ENCODE measurements at places on chromosomes 7 and 10. TPM values are rescaled to one million over a fixed set of nuclear protein-coding genes. Genes with fewer than 3 reads are reported as not detected.

The C10orf105 gene
- not detected for polyA plus RNA-seq

- peak; percentile 1 for DNase-seq
These were observed 705.5 kb downstream of the AUTS2 start for GRCh38 chr7:70303780-70304179.

- DNase-seq: peak; percentile 71
These were observed 1.1 kb downstream of the HOXA2 start for GRCh38 chr7:27101171-27101956.

The LAMB1 gene
- 76.2 TPM for polyA plus RNA-seq

DNA sequence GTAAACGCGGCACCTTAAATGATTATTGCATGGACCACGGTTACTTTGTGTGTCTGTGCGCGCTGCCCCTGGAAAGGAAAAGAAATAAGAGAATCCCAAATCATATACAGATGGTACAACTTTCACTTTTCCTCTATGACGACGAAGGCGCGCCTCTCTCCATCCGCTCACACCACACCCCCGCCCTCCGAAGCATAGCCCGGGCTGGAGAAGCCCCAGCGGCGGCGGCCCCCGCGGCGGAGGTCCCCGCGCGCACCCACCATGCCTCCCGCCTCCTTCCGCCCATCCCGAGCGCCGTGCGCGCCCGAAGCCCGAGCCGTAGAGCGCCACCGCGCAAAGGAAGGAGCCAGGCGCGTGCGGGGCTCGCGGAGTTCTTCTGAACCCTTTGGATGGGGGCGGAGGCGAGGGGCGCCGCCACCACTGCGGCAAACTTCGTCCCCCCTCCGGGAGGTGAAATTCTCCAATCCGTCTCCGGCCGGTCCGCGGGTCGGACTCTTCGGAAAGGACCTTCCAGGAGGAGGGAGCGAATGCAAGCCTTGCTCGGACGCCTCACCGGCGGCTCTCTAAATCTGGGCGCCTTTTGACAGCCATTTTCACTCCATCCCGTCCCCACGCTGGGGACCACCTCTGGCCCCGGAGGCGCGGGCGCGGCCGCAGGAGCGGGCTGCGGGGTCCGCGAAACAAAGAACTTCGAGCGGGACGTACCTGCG lies 588 bp downstream of the GLI3 start:
- peak; percentile 70 for DNase-seq

DNA sequence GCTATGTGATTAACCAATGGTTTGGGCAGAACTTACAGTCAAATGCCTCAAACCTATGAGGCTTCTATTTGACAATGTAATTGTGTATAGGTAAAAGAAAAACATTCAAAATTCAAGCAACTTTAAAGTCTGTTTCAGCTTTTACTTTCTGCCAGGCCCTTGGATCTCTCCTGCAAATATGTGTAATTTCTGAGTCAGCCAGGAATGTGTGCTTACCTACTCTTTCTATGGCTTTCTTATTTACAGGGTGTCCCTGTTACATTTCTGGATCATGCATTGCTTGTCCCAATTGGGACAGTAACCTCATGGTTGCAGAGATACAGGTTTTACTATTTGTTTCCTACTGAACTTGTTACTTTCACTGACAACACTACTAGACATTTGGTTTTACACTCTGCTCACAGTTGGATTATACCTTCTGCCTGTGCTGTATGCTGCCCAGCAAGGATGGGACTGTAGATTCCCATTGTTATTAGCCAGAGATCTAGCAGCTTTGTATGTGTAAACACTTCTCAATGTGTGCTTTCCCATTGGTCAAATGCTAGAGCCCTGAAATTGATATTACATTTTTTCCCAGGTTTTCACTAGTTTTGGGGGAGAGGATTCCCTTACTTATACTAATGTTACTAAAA lies 355.3 kb downstream of the ARL4A start:
- peak; percentile 52 for DNase-seq

- no peak for DNase-seq
These were observed 92.3 kb downstream of the BMPR1A start for GRCh38 chr10:86848747-86849146.
